ENCODE measurements at places on chromosomes 11 and 22.

DNA sequence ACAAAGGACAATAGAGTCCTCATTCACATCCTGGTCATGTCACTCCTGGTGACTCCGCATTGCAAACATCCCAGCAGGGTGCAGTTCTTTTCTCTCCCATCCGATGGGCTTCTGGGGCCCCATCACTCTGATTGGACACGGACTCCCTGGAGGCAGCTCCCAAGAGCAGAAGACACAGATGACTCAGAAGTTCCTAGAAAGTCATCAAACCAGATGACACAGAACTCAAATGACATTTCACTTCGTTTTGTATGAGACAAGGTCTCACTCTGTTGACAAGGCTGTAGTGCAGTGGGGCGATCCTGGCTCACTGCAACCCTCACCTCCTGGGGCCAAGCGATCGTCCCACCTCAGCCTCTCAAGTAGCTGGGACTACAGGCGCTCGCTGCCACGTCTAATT lies 33.2 kb downstream of the ZNF195 start:
- no peak for DNase-seq

DNA sequence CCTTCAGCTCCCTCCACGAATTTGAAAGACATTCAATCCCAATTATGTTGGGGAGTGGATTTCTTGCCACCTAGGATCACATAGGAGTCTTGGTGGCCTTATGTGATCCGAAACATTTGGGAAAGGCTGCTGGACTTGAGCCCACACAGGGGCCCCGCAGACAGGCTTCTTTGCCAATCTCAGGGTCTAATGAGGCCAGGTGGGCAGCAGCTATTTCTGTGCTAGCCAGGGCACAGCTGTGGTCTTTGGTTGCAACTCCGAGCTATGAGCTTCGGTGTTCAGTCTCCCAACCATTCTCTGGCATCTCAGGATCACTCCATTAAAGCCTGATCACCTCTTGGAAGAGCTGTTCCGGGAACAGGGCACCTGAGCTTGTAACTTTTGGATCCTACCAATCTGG lies 84.4 kb downstream of the TP53I11 start:
- DNase-seq: no peak

GRCh38 chr22:27124351-27124966 lies 467.1 kb downstream of the MIAT start:
- peak; percentile 69 for DNase-seq

DNA sequence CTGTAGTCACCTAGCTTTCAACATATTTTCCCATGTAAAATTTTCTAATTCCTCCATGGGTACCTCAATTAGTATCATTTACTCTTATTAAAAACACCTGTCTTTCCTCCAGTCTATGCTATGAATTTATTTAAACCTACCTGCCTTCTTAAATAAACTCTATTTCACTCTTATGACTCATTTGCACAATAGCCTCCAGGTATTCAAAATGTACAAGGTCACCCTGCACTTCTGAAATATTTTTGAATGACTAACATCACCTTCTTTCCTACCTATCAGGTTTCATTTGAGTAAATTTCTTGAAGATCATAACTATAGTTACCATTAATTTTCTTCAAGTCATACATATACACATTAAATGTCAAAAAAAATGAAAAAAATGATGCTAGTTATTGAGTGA lies 939.7 kb downstream of the DLG2 start:
- no peak for DNase-seq

DNA sequence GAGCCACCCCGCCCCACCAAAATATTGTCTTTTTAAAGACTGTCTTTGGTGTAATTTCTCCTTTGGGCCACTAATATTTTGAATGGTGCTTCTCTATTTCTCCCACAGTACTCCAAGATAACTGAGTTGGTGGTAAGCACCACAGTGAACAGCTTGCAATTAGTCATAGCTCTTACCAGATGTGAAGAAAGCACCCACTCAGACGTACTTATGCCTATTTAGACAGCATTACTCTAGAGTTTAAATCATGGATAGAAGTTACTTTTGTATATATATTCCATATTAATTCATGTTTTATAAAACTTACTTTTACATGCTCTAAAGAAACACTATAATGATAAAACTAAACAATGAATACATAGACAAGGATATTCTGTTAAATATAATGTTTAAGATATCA lies 12.7 kb downstream of the ANO3 start:
- DNase-seq: no peak
